ENCODE measurements at places on chromosomes 4 and X. TPM values are rescaled to one million over a fixed set of nuclear protein-coding genes. Genes with fewer than 3 reads are reported as not detected.

The ATP8A1 gene
- total RNA-seq = 0.01 TPM

The MAGEA10 gene
- total RNA-seq = not detected

The PDGFRA gene
- 0.45 TPM for total RNA-seq

The BANK1 gene
- 0.58 TPM for total RNA-seq

The SFRP2 gene
- total RNA-seq = 0.03 TPM

The P2RY4 gene
- total RNA-seq = not detected

The SERTM2 gene
- total RNA-seq = not detected

The PCDH18 gene
- total RNA-seq = not detected

The IGSF1 gene
- total RNA-seq = 0.28 TPM

The NALF2 gene
- total RNA-seq = 6.1 TPM

The ASB5 gene
- total RNA-seq = 0.03 TPM

The BRS3 gene
- not detected for total RNA-seq

The AGTR2 gene
- total RNA-seq = not detected

The KLKB1 gene
- total RNA-seq = not detected

The ADAM29 gene
- total RNA-seq = not detected

The TMEM31 gene
- not detected for total RNA-seq

The TFE3 gene
- total RNA-seq = 47.4 TPM

The SLC25A6 gene
- 486 TPM for total RNA-seq

The SHOX gene
- 0.02 TPM for total RNA-seq

The TEX13C gene
- not detected for total RNA-seq

The PHF8 gene
- total RNA-seq = 13.7 TPM

The FAM114A1 gene
- 21.6 TPM for total RNA-seq

The NLRP2B gene
- not detected for total RNA-seq

The CLGN gene
- 4.5 TPM for total RNA-seq

The SPANXA2 gene
- total RNA-seq = not detected

The IRF2 gene
- total RNA-seq = 7.8 TPM

The CT45A1 gene
- 0.07 TPM for total RNA-seq

The USP17L18 gene
- not detected for total RNA-seq

The GAB3 gene
- 0.75 TPM for total RNA-seq

The ZNF330 gene
- 25.5 TPM for total RNA-seq

The TMPRSS11B gene
- not detected for total RNA-seq

The TLR6 gene
- total RNA-seq = 2.2 TPM

The CYP2U1 gene
- 1.6 TPM for total RNA-seq

The ATOH1 gene
- total RNA-seq = not detected

The RHOH gene
- total RNA-seq = 0.26 TPM

The EDA gene
- total RNA-seq = 0.83 TPM

The HTN3 gene
- not detected for total RNA-seq

The ENPP6 gene
- total RNA-seq = not detected

The CLTRN gene
- 0.96 TPM for total RNA-seq

The SPOCK3 gene
- total RNA-seq = 0.35 TPM

The RNF113A gene
- total RNA-seq = 32.3 TPM

The EXOC1 gene
- 13.2 TPM for total RNA-seq

The EMCN gene
- not detected for total RNA-seq

The CFI gene
- total RNA-seq = 0.86 TPM

The VGLL1 gene
- total RNA-seq = not detected

The CDKL2 gene
- total RNA-seq = 0.53 TPM

The VCX2 gene
- not detected for total RNA-seq

The PABPC1L2B gene
- total RNA-seq = not detected

The GRIA3 gene
- not detected for total RNA-seq

The CYSLTR1 gene
- total RNA-seq = not detected

The ZNF827 gene
- total RNA-seq = 2.8 TPM

The SEPTIN11 gene
- total RNA-seq = 30.9 TPM

The SPANXC gene
- total RNA-seq = not detected

The OTC gene
- total RNA-seq = not detected

The ADAMTS3 gene
- total RNA-seq = not detected

The TNIP3 gene
- total RNA-seq = 0.19 TPM

The GRIA2 gene
- total RNA-seq = not detected

The NWD2 gene
- not detected for total RNA-seq

The NKRF gene
- 16.6 TPM for total RNA-seq

Data from A549 treated with AZD2906 at 1 μM for 4 hours (cell line).